Thoracic aorta (tissue), 2 donors: ENCODE measurements at places on chromosomes 4 and X. TPM values are rescaled to one million over a fixed set of nuclear protein-coding genes. Genes with fewer than 3 reads are reported as not detected.

USP51 gene
- total RNA-seq: 7.0 TPM

DNA sequence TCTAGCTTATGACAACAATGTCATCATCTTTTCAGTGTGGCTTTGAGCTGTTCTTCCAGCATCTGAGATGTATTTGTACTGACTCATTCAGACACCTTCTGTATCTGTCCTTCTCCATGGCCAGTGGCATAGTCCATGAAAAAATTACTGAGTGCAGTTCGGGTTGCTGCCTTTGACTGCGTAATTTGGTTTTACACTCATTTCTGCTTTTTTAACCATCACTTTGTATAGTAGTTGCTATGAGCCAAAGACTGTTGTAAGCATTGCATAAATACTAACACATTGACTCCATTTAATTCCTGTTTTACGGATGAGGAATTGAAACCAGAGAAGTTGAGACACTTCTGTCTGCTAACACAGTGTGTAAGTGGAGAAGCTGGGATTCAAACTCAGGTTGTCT, 190.7 kb upstream of the MID1 start:
- H3K4me3 ChIP-seq: no peak overlapping the region
- no peaks in the 10 kb centered on the region for H3K36me3 ChIP-seq
- no peaks in the 10 kb centered on the region for H3K27me3 ChIP-seq
- no peak overlapping the region for H3K27ac ChIP-seq

- DNase-seq: no peak
- H3K27ac ChIP-seq: no peak overlapping the region
- H3K36me3 ChIP-seq: no peaks in the 10 kb centered on the region
- H3K4me1 ChIP-seq: no peaks in the 10 kb centered on the region
These were observed 160.6 kb downstream of the AFF2 start for GRCh38 chrX:148661035-148661434.

GRCh38 chrX:37370499-37371141, 21.5 kb downstream of the PRRG1 start:
- no peak overlapping the region for H3K27ac ChIP-seq
- no peaks in the 10 kb centered on the region for H3K4me1 ChIP-seq
- no peak overlapping the region for H3K4me3 ChIP-seq

DNA sequence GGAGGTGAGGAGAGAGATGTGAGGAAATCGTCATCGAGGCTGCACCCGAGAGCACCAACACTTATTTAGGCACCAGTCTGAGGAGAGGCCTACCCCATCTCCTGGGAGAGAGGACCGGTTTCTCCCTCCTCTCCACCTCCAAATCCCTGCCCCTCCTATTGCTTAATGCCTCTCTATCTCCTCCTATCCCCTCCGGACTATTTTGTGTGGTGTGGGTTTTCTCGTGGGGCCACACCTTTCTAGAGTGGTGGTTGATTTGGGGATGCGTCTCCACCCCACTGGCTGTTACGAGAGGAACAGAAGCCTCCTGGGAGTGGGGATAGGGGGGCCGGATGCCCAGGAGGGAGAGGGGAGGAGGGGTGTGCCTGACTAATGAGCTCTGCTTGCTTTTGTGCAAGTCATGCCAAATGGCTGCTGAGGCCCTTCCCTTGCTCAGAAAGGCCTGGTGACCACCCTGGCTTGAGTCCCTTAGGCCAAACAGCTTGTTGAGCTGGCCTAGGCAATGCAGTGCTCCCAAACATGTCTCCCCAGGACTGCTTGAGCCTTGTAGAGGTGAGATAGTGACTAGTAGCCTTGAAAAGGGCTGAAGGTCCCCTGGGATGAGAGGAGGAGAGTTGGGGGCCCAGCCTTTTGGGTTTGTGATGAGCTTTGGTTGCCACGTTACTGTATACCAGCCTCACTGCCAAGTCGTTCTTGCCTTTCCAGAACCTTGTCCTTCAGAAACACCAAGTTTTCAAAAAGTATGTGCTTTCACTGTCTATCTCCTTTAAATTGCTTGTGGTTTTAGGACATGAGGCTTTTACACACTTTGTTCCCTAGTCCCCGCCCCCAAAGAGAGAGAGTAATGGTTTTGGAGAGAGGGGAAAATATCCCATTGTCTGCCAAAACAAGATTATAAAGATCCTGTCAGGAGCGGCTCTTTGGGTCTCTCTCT, 1.2 kb downstream of the MSN start:
- DNase-seq: peak; percentile 32
- H3K27me3 ChIP-seq: no peaks in the 10 kb centered on the region
- H3K27ac ChIP-seq: peak overlapping the region; percentile 99
- H3K36me3 ChIP-seq: no peaks in the 10 kb centered on the region

NPY1R gene
- 35.4 TPM for total RNA-seq

DNA sequence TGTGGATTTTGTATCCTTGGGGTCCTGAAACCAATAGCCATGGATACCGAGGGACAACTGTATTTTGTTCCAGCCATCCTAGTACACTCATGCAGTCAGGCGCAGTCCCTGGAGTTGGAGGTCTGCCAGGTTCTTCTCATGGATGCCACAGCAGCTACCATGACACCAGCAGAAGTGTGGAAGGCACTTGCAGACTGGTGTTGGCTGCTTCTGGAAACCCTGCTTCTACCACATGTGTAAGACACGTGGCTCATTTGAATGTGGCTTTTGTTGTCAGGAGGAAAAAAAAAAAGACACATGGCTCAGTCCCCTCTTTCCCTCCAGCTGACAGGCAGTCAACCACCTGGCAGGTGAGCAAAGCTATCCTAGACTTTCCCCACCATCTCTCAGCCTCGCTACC, 19.4 kb downstream of the DRD5 start:
- no peak overlapping the region for H3K27ac ChIP-seq
- H3K27me3 ChIP-seq: no peaks in the 10 kb centered on the region
- H3K4me1 ChIP-seq: no peaks in the 10 kb centered on the region

DNA sequence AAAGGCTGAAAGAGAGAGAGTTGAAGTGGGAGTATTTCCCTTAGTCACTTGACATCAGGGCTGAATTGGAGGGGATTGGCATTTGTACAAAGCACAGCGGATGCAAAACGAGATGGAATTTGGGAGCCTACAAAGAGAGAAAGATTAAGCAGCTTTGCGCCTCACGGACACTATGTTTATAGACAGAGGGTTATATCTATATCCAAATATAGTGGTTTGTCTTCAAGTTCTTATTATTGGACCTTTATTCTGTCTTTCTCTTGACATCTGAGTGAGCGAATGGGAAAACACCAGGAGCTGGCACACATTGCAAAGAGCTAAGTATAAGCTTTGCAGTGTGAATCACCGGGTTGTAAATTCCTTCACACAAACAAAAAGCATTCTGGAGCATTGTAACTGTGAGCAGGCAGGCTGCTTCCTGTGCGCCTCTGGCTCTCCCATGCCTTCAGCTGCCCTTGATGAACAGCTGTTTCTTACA, 500.2 kb downstream of the STIM2 start:
- no peaks in the 10 kb centered on the region for H3K27me3 ChIP-seq
- H3K4me3 ChIP-seq: peak overlapping the region; percentile 53
- no peak overlapping the region for H3K27ac ChIP-seq
- no peaks in the 10 kb centered on the region for H3K36me3 ChIP-seq
- no peak for DNase-seq
- H3K4me1 ChIP-seq: peaks cover 5% of the 10 kb centered on the region

USP11 gene
- 50.8 TPM for total RNA-seq

GRCh38 chr4:60432911-60433310, 767.2 kb upstream of the ADGRL3 start:
- H3K27ac ChIP-seq: no peak overlapping the region
- H3K27me3 ChIP-seq: no peaks in the 10 kb centered on the region
- no peak for DNase-seq
- no peak overlapping the region for H3K4me3 ChIP-seq
- peaks cover 13% of the 10 kb centered on the region for H3K4me1 ChIP-seq

- H3K27ac ChIP-seq: peak overlapping the region; percentile 56
- H3K36me3 ChIP-seq: no peaks in the 10 kb centered on the region
- H3K4me1 ChIP-seq: peaks cover 55% of the 10 kb centered on the region
- DNase-seq: no peak
- H3K27me3 ChIP-seq: no peaks in the 10 kb centered on the region
These were observed 22.1 kb downstream of the TMEM131L start for GRCh38 chr4:153488006-153488891.

ITIH6 gene
- total RNA-seq: not detected

GAGE13 gene
- total RNA-seq: not detected

- DNase-seq: no peak
- no peak overlapping the region for H3K4me3 ChIP-seq
- H3K4me1 ChIP-seq: no peaks in the 10 kb centered on the region
These were observed 98.1 kb downstream of the HNRNPD start for GRCh38 chr4:82275431-82276331.

DNA sequence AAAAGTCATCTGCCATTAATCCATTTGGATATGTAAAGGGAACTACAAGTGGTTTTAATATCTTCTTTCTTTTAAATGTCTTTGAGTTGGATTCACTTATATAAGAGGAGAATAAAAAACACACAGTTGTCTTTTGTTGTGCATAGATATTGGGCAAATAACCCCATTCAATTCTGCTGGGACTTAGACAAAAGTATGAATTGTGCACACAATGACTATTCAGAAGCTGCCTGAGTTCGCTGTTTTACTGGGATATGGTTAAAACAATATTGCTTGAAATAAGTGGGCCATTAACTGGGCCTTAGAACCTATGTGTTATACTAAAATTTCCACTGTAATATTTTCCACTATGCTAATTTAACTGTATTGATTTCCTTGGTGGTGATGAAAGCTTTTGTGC, 71.7 kb downstream of the PCYT1B start:
- no peak overlapping the region for H3K27ac ChIP-seq
- H3K36me3 ChIP-seq: no peaks in the 10 kb centered on the region
- no peaks in the 10 kb centered on the region for H3K4me1 ChIP-seq
- no peak for DNase-seq
- no peaks in the 10 kb centered on the region for H3K27me3 ChIP-seq

DNA sequence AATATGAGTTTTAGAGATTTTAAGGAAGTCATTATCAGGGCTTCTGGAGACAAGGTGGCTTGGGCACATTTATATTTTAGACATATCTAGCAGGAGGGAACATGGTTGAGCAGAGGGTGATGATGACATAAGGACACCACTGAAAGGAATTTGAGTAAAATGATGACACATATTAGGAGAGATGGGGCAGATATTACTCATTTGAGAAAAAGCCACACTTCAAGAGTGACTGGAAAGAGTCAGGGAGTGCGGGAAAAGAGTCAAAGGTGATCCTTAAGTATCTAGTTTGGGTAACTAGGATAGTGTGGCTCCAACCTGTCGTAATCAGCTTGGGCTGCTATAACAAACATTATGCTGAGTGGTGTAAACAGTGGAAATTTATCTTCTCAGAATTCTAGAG, 377.7 kb downstream of the PACRGL start:
- H3K27me3 ChIP-seq: no peaks in the 10 kb centered on the region
- H3K4me3 ChIP-seq: no peak overlapping the region
- H3K36me3 ChIP-seq: no peaks in the 10 kb centered on the region
- no peak for DNase-seq
- no peaks in the 10 kb centered on the region for H3K4me1 ChIP-seq

DNA sequence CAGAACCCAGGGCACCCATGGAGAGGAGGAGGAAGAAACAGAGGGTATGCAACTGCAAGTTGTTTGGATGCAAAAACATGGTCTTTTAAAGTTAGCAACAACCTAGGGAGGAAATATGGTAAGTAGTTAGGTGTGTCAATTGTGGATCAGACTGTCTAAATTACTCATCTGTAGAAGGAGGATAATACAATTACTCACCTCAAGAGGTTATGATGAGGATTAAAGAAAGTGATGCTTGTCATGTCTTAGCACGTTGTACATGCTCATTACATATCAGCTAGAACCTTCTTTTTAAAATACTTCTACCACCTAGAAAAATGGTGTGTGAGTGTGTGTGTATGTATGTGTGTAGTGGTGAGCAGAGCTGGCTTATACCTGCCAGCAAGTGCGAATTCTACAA, 2.3 kb upstream of the C1QTNF7 start:
- peak overlapping the region; percentile 65 for H3K27ac ChIP-seq
- no peaks in the 10 kb centered on the region for H3K27me3 ChIP-seq
- no peak for DNase-seq
- peak overlapping the region; percentile 65 for H3K4me3 ChIP-seq

DNA sequence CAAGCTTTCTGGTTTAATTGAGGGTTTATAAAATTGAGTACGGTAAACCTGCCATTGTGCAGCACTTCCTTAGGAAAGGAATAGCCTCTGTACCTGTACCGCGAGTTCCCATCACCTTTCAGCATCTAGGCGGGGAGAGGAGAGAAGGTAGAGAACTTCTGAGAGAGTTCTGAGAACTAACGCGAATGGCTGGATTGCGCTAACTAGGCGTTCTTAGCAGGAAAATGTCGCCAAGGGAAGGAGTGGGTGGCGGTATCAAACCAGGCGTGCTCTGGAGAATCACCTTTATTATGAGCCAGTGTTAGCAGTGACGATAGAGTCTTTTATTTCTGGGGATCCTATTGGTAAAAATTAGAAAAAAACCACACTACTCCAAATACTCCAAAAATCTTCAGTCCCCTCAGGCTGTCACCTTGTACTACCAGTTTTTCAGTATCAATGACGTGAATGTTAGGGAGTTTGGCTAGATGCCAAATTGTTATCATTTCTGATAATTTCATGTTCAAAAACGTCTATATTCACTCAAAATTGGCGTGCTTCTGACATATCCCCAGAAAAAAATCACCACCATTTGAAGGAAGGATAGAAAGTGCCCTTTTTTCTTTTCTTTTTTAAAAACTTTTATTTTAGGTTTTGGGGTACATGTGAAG, 1.4 kb downstream of the UGT8 start:
- no peak overlapping the region for H3K27ac ChIP-seq
- H3K27me3 ChIP-seq: no peaks in the 10 kb centered on the region
- no peaks in the 10 kb centered on the region for H3K36me3 ChIP-seq
- DNase-seq: no peak
- peaks cover 7% of the 10 kb centered on the region for H3K4me1 ChIP-seq
- peak overlapping the region; percentile 73 for H3K4me3 ChIP-seq

GRCh38 chrX:50874876-50875275, 35.7 kb upstream of the BMP15 start:
- no peaks in the 10 kb centered on the region for H3K27me3 ChIP-seq
- no peak overlapping the region for H3K4me3 ChIP-seq
- no peaks in the 10 kb centered on the region for H3K4me1 ChIP-seq
- H3K36me3 ChIP-seq: no peaks in the 10 kb centered on the region

NDST3 gene
- total RNA-seq: not detected

OTUD4 gene
- total RNA-seq: 57.2 TPM

DNA sequence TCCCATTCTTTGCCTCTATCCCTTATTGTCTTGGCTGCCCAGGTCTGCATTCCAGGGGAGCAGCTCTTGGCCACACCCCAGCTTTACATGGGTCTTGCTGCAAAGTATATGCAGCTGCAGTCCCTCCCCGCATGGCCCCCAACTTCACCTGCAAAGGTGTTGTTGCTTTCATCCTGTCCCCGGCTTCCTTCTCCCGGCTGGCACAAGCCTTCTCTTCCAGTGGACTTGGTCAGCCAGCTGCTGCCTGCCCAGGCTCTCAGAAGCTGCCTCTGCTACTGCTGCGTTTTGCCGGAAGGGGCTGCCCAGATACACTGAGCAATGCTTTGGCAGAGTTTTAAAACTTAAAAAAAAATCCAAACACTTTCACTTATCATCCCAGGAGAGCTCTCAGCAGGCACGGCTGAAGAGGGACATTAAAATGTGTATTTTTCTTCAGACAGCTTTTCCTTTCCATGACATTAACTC, 121.2 kb upstream of the PDLIM3 start:
- peak overlapping the region; percentile 72 for H3K27ac ChIP-seq
- DNase-seq: no peak
- H3K36me3 ChIP-seq: no peaks in the 10 kb centered on the region
- peak overlapping the region; percentile 73 for H3K4me3 ChIP-seq

OCRL gene
- 19.5 TPM for total RNA-seq

SPON2 gene
- total RNA-seq: 15.2 TPM

- DNase-seq: no peak
- no peak overlapping the region for H3K27ac ChIP-seq
- no peaks in the 10 kb centered on the region for H3K4me1 ChIP-seq
- no peaks in the 10 kb centered on the region for H3K27me3 ChIP-seq
These were observed 2.8 kb downstream of the DCTD start for GRCh38 chr4:182914357-182914756.
